ENCODE measurements at places on chromosomes 12 and 14.

GRCh38 chr14:59450716-59451115, 14.5 kb downstream of the GPR135 start:
- DNase-seq: no peak

DNA sequence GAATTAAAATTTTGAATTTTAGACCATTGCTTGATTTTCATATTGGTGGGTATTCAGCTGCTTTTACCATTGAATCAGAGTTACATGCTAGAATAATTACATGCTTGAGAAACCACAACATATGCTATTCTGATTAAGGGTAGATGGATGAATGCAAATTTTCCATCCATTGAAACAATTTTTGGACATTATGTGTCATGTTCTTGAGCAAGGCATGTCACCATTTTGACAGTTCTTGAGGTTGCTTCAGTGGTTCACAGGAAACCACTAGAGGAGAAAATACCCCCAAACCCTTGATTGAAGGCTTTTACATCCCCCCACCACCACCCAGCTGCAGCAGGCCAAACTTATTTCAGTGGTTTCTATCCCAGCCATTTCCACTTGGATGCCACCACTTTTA, 13.5 kb downstream of the UBR7 start:
- no peak for DNase-seq

DNA sequence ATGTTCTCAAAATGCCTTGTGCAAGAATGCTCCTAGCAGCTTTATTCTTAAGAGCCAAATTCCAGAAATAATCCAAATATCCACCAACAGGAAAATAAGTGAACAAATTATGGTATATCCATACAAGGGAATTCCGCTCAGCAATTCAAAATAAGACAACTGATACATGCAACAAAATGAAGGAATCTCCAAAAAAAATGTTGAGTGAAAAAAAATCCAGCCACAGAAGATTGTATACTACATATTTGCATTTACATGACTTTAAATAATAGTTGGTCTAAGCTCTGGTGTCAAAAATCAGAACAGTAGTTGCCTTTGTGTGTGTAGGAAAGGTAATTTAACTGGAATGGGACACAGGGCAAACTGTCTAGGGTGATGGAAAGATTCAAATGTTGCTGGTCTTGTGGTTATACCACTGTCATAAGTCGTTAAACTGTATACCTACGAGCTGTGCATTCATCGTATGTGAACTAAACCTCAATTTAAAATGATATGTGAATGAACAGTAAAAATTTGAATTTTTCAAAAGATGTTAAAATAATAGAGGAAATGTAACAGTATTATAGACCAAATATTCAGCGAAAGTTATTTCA, 3.2 kb downstream of the CD69 start:
- DNase-seq: no peak

GRCh38 chr14:70086685-70087379, 101.9 kb downstream of the SLC8A3 start:
- DNase-seq: no peak

- peak; percentile 30 for DNase-seq
These were observed 132.0 kb downstream of the PPM1H start for GRCh38 chr12:62802984-62803383.

DNA sequence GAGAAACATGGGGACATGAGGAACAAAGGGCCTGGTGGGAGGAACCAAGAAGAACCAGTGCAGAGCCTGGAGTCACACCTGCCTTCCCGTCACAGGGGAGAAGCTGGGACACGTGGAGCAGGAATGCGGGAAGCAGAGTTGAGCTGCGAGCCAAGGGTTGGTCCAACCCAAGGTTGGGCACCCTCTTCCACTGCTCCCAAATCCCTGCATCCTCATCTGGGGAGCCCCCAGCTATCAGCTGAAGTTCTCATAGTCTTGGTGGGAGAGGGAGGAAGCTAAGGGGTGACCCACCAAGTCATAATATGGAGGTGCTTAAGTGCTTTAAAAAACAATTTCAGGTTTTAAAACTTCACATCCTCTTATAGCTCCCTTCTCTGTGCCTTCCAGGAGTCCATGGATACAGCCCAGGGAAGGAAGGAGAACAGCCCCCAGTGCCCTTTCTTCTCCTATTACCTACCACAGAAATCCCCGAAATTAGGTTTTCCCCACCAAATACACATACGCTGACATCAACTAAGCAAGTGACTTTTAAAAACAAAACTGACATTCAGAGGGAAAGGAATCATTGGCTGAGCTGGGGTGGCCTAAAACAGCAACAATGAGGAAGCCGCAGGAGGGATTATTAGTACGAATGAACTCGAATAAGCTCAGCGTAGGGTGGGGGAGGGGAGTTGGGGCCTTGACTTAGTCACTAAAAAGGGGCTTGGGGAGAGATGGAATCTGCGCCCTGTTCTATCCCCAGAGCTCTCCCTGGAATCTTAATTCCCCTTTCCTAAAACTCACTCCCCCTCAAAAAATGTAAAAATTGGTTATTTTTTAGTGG, 4.5 kb downstream of the MYL6 start:
- no peak for DNase-seq

- no peak for DNase-seq
These were observed 86.2 kb downstream of the STON2 start for GRCh38 chr14:81313775-81314429.

- no peak for DNase-seq
These were observed 6.7 kb downstream of the C12orf54 start for GRCh38 chr12:48489012-48489411.

Data from NCI-H1092 (cell line).